ENCODE measurements at places on chromosomes 7 and 10.

GRCh38 chr10:82319562-82319961, 444.6 kb downstream of the NRG3 start:
- no peak for DNase-seq

GRCh38 chr10:4067531-4067930, 282.5 kb upstream of the KLF6 start:
- no peak for DNase-seq

GRCh38 chr10:72801263-72801868, 92.2 kb upstream of the OIT3 start:
- no peak for DNase-seq

- DNase-seq, result no peak
These were observed 14.6 kb downstream of the RASGEF1A start for GRCh38 chr10:43252166-43252782.

DNA sequence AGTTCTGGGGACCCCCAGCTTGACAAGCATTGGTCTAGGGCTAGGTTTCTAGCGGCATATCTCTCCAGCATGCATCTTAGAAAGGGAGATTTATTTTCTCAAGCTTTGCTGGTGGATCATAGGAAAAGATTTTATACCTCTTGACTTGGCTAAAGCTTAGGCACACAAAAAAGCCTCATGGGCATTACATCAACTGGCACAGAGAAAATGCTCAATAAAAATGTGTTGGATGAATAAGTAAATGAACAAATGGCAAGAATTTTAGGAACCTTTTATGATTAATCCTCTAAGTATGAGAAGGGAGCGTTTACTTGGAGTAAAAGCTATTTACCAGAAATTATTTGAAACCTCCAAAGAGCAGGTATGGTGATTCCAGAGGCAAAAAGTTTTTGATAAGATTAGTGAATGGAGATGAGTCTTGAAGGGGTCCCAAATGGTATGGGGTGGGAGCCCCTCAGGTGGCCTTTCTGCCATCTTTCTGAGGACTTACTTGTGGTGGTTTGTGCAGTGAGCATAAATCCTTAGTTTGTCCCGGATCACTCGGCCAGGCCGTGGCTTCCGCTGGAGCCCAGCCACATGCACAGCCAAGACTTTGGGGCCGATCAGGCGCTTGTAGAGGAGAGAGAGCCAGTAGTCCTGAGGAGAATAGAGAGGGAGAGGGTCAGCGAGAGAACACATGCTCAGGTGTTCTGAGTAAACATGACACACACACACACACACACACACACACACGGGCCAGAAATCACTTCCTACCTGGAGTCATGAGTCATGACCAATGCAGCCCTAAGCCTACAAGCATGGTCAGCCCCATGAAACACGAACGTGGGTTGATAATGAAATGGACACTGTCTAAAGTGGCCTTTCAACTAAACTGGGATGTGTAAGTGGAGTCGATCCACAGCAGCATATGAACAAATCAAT, 43.1 kb upstream of the HPS1 start:
- DNase-seq, result no peak

GRCh38 chr10:83954193-83954799, 185.0 kb upstream of the GHITM start:
- no peak for DNase-seq

DNA sequence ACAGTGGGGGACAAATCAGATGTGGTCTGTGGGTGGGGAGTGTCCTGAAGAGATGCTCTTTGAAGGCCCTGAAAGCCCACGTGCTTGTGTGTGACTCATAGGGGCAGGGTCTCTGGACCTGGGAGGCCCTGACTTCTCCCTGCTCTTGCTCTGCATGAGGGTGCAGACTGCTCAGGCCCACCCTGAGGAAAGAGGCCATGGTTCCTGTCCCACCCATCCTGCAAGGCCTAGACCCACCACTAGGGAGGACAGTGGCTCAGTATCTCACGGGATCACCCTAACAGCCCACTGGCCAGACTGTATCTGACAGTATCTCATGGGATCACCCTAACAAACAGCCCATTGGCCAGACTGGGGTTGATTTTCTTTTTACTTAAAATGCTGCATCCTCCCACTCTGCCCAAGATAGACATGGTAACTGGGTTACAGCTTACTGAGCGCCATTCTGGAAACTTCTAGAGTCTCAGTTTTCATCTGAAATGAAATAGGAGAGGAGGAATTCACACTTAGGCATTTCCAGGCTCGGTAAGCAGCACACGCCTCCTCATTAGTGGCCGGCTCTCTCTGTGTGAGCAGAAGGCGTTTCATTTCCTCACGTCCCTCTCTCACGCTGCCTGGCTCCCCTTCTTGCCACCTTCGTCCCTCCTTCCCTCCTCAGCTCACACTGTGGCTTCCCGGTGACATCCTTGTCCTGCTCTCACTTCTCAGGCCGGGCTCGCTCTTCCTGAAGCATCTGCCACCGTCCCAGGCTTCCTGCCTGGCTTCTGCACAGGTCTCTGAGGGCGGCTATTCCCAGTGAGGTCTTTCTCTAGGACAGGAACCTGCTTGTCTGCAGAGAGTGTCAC, 242.6 kb downstream of the GLRX3 start:
- no peak for DNase-seq

DNA sequence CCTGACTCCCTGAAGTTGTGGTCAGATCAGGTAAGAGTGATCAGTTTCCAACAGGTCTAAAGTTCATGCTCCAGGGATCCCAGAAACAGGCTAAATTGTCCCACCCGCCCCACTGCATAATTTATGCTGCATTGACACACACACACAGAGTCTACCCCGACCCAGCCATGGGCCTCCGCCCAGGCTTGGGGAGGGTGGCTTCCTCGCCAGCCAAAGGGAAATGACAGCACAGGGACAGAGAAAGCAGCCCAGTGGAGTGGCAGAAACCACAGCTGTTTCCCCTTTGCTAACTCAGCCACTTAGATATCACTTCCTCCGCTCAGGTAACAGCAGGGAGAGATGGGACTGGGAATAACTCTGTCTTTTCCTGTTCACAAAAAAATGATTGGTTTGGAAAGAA, 9.4 kb downstream of the SH3PXD2A start:
- no peak for DNase-seq

DNA sequence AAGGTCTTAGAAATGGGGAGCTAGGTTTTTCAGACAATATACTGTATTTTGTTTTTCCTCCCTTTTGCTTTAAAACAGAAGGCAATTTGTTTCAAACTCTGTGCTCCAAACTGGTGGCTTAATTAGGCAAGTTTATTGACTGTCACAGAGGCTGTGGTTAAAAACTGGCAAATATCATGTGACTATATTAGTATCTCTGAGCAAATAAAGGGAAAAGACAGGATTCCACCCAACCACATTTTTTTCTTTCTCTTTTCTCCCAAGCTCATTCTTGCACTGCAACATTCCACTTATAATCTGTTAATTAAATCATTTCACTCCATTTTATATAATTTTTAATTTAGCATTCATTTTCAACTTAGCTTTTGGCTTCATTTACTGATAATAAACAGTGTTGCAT, 615.8 kb downstream of the AUTS2 start:
- DNase-seq, result no peak

DNA sequence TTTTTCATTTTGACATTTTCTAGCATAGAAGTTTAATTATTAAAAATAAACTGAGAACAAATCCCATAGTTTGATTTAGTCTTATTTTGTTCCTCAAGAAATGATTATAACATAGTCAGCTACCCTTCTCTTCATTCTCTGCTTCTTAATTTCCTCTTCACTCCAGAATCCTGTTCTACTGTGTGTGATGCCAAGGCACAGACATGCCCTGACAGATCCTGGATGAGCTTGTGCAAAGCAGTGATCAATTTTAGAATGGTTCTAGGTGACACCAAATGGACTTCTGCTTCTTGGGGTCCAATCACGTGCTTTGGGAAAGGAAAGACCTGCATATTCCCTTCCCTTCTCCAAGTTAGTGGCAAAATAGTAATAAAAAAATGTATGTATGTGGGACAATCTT, 665.6 kb downstream of the MAGI2 start:
- DNase-seq, result no peak

- no peak for DNase-seq
These were observed 310.9 kb downstream of the CCDC3 start for GRCh38 chr10:12690525-12691126.

DNA sequence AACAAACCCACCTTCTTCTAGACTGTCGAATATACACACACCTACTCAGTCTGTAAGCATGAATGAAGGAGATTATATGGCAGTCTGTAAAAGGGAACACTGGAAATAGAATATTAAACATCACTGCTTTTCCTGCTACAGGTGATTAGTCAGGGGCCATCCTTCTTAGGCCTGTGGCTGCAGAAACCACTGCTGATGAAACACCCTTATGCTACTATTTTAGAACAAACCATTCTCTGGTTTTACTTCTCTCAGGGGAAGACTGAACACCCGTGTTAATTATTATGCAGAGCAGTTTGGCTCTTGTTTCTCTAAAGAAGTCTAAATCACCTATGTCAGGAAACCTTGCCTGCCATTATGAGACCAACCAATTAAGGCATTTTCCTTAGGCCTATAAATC, 351.1 kb upstream of the KLF6 start:
- DNase-seq, result no peak
